ENCODE measurements at places on chromosomes 2 and 18.

GRCh38 chr2:30622452-30622851, 175.4 kb downstream of the LCLAT1 start:
- DNase-seq: no peak

DNA sequence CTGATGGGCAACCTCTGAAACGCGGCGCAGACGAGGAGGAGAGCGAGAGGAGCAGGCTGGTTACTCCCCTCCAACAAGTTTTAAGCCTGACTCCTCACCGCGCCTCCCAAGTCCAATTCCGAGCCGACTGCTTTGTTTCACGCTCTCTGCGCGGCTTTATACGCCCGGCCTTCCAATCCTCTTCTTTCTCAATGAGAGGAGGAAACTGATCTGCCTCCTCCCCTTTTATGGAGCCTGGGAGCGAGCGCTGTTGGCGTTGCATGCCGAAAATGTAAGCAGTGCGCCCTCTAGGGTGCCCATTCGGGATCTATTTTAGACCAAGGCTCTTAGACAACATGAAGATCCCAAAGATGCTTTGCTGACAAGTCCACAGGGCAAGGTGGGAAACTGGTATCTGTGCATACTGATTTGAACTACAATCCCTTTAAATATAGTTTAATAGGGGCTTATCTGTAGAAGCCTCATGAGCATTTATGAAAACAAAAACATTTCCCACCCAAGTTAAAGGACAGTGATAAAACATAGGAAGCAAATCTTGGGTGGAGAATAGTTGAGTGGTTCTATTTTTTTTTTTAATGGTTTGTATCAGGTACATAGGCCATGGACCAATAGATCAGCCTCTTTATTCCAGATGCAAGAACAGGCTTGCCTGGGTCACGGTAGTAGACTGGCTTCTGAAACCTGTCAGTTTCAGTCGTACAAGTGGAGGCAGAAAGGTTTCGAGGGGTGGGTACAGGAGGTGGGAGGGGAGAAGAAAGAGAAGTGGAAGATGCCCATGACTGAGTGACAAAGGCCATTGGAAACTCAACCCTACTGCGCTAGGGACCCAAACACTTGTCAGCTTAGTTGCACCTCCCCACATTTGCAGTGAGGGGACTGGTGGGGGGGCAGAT, at the start of gene RND3:
RND3 (minus strand) TSS at position 131 of the 893 bp plus-strand sequence. CDS start 250 bp downstream, outside the sequence.
- DNase-seq: no peak

DNA sequence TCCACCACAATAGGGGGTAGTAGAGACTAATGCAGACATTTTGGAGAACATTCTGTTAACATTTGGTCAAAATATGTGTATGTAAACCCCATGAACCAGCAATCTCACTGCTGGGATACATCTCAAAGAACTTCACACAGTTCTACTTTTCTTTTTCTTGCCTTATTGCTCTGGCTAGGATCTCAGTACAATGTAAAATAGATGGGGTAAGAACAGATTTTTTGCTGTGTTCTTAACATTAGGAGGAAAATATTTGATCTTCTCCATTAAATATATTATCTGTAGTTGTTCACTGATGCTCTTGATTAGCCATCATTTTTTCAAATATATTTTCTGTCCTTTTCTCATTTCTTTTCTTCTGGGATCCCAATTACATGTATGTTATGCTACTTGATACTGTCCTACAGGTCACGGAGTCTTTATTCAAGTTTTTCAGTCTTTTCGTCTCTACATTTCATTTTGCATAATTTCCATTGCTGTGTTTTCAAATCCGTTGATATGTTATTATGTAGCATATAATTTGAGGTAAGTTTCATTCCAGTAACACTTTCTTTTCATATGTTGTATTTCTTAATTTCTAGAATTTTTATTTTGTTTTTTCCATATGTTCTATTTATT, 352.2 kb downstream of the ZNF521 start:
- DNase-seq: no peak

- DNase-seq: no peak
Observed at GRCh38 chr2:100054426-100054825, 88.0 kb downstream of the AFF3 start.

DNA sequence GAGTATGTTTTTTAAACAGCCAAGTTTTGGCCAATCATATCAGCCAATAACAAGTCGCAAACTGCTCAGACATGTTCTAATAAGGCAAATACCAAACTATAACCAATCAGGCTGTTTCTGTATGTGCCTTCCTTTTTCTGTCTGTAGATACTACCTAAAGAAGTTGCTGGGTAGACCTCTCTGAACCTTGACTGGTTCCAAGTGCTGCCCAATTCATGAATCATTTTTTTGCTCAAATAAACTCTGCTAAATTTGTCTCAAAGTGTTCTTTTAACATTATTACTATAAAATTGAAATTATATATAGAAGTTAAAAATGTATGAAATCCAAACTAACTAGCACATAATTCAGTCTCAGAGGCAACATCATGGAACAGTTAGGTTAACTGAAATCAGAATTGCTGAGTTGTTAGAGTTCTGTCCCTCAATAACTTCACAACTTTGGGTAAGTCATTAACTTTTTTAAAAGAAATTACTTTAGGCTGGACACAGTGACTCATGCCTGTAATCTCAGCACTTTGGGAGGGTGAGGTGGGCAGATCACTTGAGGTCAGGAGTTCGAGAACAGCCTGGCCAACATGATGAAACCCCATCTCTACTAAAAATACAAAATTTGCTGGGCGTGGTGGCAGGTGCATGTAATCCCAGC, 4.9 kb upstream of the TTC21B start:
- no peak for DNase-seq

DNA sequence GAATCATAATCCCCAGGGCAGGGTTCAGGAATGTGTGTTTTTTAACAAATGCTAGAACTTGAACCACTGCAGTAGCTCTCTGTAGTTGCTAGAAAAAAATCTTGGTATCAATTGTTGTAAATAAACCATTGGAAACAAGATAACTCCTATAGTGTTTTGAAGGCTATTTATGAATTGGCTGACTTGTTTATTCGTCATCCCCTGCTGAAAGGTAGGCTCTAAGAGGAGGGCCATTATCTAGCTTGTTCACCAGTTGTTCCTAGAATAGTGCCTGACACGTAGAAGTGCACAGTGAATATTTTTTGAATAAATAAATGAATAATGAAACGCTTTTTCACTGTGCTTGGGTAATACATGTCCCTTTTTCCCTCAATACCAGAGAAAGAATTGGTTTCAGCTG, 211.4 kb downstream of the BABAM2 start:
- no peak for DNase-seq

DNA sequence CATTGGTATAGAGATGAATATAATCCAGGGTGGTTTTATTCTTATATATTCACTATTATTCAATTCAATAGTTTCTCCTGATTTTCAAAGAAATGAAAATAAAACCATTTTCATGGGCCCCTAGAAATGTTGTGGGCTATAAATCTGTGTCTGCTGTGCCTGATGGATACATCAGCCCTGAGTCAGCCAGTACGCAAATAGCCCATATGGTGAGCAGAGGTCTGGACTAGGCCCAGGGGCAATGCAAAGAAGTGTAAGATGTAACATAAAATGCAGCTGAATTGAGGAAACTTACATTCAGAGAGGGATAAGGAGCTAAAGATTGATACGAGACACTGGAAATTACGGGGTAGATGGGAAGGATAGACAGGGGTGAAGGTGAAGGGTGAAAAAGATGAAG, 122.5 kb downstream of the MAIP1 start:
- DNase-seq: no peak

DNA sequence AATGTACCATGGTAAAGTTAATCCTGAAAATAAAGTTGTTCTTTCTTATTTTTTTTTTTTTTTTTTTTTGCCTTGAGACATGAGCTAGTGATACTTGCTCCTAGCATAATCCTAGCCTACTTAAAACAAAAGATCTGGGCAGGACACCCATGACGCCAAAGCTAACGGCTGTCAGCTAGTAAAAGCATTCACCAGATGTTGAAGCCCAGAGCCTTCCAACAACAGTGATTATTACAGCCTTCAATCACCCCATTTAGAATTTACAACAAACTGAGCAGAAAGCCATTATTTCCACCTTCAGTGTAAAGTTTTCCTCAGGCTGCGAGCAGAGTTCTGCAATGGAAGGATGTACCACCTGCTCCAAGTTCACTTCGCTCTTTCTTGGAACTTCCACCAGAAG, 259.5 kb downstream of the SP3 start:
- no peak for DNase-seq

GRCh38 chr2:4354678-4355077, 651.3 kb downstream of the DCDC2C start:
- no peak for DNase-seq
